Stimulated activated CD4-positive, alpha-beta T cell treated with anti-CD3 and anti-CD28 coated beads, Interleukin-15, amount 100 ng/mL, for 1 hour (primary cell): ENCODE measurements at places on chromosomes 1 and 21.

- no peak for DNase-seq
These were observed 255.8 kb upstream of the CACYBP start for GRCh38 chr1:174743654-174744561.

GRCh38 chr21:36174780-36175179 is 18.2 kb downstream of the DOP1B start:
- no peak for DNase-seq

DNA sequence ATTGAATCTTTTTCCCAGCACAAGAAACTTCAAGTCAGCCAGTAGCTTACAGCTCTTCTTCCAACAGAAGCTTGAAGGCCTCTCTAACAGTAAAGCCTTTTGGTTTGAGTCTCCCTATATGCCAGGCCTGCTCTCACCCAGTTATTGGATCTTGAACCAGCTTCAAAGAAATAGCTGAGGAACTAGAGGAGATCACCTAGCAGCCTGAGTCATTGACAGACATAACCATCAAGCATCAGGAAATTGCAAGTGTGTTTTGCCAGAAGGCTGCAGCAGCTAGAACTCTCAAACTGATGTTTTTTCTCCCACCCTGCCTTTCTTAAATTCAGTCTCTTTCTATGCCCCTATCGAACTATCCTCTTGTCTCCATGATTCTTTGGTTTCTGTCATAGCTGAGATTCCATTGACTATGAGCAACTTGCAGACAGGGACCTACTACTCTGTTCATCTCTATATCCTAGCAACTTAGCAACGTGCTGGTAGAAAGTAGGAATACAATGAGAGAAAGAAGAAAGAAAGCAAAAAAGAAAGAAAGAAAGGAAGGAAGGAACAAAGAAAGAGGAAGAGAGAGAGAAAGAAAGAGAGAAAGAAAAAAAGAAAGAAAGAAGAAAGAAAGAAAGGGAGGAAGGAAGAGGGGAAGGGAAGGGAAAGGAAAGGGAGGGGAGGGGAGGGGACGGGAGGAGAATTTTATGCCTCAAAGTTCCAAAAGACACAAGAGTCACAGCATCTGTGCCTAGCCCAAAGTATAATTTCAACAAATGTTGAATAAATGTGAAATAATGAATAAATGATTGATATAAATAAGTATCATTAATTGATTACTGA is 60.0 kb upstream of the FGGY start:
- DNase-seq = no peak

DNA sequence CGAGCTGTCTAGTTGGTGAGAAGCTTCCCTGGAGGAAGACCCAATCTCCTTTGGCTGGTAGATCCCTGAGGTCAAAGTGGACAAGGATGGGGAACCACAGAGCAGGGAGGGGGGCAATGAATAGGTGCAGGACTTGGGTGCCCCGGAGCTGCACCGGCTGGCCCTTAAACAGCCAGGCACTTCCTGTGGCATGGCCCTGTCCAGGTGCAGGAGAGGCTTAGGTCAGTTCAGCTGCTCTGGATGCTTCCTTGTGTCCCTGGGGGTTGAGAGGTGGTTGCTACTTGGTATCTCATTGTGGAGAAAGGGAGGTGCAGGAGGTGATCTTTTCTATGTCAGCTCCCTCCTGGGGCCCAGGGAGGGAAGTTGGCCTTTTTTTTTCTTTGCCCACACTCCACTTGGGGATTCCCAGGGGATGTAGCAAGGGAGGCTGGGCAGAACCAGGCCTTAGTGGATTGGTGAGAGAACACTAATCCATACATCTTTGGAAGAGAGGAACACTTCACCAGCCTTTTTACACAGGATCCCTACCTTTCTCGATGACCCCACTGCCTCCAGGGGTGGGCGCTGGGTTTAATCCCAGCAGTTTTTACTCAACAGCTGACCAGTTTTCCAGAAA is 1.2 kb upstream of the ST3GAL3 start:
- DNase-seq = no peak

GRCh38 chr1:29639741-29640427 is 403.6 kb downstream of the PTPRU start:
- DNase-seq = no peak

GRCh38 chr1:33343539-33343938 is 22.6 kb upstream of the A3GALT2 start:
- DNase-seq = no peak

GRCh38 chr1:205794011-205794730 is 18.8 kb downstream of the SLC41A1 start:
- no peak for DNase-seq

GRCh38 chr1:36533897-36534296 is 51.2 kb upstream of the CSF3R start:
- DNase-seq = no peak

DNA sequence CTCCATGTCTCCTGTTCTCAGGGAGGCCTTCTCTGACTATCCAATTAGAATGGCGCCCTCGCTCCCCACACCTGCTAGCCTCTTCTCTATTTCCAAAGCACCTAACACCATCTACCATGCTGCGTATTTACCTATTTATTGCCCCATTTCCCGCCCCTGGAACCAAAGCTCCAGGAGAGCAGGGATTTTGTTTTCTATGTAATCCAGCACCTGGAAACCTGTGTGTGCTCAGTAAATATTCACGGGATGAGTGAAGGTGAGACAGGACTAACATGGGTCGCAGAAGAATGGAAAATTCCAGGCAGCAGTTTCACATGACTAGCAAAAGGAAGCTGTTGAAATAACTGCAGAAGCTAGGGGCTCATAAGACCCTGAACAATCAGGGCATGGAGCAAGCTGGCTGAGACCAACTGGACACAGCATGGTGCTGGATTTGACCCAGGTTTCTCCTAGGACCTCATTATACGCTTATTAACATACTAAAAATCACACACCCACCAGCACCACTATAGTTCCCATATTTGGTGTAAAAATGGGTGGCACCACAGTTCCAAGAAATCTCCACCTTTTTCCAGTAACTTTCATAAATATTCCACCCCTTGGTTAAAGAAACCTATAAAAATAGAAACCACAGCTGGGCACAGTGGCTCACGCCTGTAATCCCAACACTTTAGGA is 15.1 kb upstream of the TENT5B start:
- no peak for DNase-seq

GRCh38 chr21:40752125-40752524 is 94.8 kb downstream of the DSCAM start:
- DNase-seq = no peak

- DNase-seq = no peak
These were observed 5.6 kb downstream of the MFN2 start for GRCh38 chr1:11985851-11986250.

DNA sequence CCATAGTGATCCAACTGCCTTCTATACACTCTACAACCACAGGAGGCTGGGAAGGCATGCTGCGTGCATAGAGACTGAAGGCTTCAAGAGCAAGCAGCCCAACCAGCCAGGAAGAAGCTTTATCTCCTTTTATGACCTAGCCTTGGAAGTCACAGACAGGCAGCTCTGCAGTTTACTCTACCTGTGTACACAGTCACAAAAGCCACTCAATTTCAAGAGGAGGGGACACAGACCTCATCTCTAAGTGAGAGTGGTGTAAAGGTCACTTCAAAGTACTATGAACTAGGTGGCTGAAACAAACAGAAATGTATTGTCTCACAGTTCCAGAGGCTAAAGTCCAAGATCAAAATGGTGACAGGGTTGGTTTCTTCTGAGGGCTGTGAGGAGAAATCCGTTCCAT is 69.6 kb upstream of the GJB5 start:
- DNase-seq = no peak

GRCh38 chr1:41936107-41936506 is 17.4 kb upstream of the HIVEP3 start:
- DNase-seq = no peak
